ENCODE measurements at places on chromosomes 7 and 10.

DNA sequence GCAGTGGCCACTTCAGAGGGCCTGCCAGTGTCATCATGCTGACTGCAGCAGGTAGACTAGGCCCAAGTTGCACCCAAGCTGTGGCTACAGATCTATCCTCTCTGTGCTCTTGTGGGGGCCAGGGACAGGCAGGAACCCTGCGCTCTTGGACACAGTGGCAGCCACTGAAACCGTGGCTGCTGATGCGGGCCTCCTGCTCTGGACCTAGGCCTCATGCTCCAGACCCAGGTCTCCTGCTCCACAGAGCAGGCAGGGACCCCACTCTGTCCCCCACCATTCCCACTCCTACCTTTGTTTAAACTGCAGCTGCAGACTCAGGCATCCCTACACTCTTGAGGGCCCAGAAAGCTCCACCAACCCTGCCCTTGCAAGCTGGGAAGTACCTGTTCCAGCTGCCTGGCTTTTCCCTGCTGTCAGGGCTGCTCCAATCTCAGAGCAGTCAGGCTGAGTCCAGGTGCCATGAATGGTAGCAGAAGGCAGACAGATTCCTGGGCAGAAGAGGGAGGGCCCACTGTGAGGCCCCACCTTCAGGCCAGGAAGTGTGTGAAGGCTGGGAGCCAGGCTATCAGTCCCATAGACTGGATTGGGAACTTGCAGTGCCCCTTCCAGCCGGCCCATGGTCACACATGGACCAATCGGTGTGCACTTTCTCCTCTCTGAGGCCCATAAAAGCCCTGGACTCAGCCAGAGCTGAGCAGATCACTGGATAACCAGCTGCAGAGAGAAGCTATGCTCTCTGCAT lies 634.0 kb upstream of the SEMA3D start:
- no peak for DNase-seq

GRCh38 chr7:106901828-106902441 lies 36.9 kb downstream of the PIK3CG start:
- DNase-seq, result no peak

DNA sequence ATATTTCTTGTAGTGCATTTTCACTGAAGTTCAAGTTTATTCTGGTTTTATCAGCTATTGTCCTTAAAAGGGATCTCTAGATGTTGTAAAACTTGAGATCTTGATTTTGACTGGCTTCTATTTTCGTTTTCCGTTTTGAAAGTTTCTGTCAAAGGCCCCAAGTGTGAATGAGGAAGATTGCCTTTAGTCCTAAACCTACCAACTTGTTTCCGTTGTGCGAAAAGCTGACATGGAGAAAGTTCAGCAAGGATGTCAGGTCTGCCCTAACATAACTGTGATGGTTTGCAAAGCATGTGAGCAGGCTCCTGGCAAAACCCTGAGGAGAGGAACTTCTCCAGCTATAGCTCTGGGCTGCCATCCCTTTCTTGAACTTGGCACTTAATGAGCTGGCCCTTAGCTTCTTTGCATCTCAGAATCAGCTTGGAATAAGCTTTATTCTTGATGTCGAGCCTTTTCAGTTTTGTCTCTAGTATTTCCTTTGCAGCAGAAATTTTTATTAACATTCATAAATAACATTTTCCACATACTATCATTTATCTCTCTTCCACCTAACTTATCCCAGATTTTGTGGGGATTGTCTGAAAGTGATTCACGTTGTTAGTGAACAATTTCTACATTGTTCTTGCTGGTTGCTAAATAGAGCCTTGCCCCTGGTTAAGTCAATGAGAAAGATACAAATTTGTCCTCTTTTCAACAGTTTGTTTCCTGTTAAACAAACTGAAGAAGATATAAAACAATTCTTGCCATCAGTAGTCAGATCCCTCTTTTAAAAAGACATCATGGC lies 559.4 kb downstream of the SUGCT start:
- DNase-seq, result no peak

DNA sequence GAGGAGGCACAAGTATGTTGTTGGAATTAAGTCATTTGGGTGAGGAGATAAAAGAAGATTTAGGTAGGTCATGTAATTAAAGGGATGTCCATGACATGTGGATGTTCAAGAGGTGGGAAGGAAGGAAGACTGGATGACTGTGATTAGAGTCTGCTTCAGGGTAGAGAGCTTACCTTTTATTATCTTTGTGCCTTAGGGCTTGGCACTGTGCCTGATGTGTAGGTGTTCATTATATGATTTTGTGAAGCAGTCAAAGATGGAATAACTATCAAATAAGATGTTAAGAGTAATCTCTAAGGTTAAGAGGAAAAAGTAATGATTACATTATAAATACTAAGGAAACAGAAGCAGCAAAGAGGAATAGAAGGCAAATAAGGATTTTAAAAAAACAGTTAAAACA lies 97.8 kb downstream of the CDK14 start:
- DNase-seq, result no peak

DNA sequence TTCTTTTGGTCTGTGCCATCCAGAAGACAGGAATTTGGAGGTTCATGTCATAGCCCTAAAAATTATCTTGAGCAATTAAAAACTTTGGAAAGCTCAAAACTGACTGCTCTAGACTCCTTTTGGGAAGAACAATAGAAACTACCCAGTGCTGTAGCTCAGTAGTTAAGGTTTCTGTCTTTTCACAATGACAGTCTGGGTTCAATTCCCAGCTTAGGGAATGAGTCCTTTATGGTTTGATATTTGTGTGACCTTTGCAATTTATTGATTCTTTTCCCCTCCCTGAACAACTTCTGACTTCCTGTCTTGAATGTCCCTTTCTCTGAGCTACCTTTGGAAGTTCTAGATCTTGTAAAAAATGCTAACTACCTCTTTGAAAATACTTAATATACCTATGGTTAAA lies 603.3 kb upstream of the IGFBP3 start:
- DNase-seq, result no peak
